Activated T-cell treated with anti-CD3 and anti-CD28 coated beads, Interleukin-2, amount 50 U/mL, for 48 hours (primary cell): ENCODE measurements at places on chromosomes 4 and X.

GRCh38 chr4:5237086-5237660, 185.9 kb downstream of the STK32B start:
- DNase-seq = no peak

GRCh38 chrX:109626637-109627036, 1.7 kb upstream of the KCNE5 start:
- no peak for DNase-seq

DNA sequence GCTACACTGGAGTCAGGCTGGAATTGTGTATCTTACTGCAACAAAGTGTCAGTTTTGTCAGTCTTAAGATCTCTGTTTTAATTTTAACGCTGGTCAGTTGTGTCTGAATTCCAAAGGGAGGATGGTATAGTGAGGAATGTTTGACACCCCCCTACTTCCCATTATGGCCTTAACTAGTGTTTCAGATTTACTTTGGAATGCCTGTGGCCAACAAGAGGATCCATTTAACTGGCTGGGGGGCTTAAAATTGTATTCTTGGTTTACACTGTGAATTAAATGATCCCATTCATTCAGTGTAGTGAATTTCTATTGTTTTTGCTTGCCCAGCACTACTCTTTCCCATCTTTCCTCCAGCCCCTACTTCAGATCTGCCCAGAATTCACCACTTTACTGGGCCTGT, 75.8 kb upstream of the IQCM start:
- no peak for DNase-seq

GRCh38 chr4:82601242-82602015, 39.6 kb upstream of the TMEM150C start:
- DNase-seq = no peak

DNA sequence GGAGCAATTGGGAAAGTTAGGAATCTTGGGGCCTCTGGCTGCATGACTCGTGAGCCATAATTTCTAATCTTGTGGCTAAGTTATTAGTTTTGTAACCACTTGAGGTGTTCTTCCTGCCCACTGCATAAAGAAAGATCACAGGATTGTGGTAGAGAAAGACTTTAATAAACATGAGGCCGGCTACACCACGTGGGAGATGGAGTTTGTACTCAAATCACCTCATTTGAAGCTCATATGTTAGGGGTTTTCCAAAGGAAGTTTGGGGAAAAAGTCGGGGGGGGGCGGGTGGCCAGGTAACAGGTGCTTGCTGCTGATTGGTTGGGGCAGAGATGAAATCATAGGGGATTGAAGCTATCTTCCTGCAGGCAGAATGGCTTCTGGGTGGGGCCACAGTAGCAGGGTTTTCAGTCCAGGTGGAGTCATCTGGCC, 287.8 kb downstream of the ZNF674 start:
- no peak for DNase-seq
